Left lobe of liver (tissue), 2 donors: ENCODE measurements at places on chromosomes 1 and 21.

DNA sequence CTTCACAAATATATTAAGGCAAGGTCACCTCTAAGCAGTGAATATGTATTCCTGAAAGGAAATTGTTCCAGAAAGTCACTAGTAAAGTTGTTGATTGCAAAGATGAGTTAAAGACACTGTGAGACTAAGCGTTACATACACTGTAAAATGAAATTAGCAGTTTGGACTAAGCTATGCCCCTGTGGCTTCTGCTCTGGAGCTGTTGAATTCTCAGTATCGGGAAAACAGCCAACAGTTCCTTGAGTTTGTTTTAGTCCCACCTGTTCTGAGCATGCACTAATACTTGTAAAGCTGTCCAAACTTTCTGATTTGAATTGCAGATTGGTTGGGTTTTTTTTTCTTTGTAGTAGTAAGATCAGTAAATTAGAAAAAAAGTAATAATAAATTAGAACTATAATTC, 21.0 kb downstream of the ANGPTL1 start:
- DNase-seq, result no peak

GRCh38 chr1:151763990-151764389, 694 bp upstream of the MRPL9 start:
- no peak for DNase-seq

DNA sequence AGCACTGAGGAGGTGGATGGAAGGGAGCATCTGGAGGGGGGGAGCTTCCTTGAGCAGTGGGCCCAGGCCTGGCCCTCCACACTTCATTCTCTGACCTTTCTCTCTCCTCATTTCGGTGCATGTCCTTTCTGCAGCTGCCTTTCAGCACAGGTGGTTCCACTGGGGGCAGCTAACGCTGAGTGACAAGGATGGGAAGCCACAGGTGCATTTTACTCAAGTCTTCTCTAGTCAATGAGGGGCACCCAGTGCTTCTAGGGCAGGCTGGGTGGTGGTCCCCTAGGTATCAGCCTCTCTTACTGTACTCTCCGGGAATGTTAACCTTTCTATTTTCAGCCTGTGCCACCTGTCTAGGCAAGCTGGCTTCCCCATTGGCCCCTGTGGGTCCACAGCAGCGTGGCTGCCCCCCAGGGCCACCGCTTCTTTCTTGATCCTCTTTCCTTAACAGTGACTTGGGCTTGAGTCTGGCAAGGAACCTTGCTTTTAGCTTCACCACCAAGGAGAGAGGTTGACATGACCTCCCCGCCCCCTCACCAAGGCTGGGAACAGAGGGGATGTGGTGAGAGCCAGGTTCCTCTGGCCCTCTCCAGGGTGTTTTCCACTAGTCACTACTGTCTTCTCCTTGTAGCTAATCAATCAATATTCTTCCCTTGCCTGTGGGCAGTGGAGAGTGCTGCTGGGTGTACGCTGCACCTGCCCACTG, 43.2 kb downstream of the YARS1 start:
- no peak for DNase-seq

- no peak for DNase-seq
Observed at GRCh38 chr1:177287270-177287669, 116.5 kb downstream of the BRINP2 start.

DNA sequence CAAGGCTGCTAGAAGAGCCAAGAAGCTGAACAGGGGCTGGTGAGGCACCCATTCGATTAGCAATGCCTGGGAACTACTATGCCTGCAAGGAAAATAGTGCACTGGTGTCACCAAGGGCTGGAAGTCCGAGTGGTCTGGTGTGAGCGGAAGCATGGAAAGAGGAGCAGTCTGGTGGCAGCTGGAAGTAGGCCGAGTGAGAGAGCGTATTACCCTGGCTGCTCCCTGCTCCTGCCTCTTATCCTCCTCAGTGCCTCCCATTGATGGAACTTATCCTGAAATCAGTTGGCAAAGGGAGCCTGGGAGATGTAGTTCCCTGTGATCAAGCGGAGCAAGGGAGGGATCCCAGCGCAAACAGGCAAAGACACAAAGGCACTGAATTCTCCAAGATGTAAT, 9.6 kb downstream of the SMAP2 start:
- peak; percentile 75 for DNase-seq

GRCh38 chr1:19921310-19921709, 2.1 kb downstream of the PLA2G2E start:
- DNase-seq, result no peak

GRCh38 chr1:103416681-103417286, 108.7 kb upstream of the RNPC3 start:
- no peak for DNase-seq

- peak; percentile 61 for DNase-seq
Observed at GRCh38 chr1:8217011-8217711, 100.8 kb upstream of the SLC45A1 start.

DNA sequence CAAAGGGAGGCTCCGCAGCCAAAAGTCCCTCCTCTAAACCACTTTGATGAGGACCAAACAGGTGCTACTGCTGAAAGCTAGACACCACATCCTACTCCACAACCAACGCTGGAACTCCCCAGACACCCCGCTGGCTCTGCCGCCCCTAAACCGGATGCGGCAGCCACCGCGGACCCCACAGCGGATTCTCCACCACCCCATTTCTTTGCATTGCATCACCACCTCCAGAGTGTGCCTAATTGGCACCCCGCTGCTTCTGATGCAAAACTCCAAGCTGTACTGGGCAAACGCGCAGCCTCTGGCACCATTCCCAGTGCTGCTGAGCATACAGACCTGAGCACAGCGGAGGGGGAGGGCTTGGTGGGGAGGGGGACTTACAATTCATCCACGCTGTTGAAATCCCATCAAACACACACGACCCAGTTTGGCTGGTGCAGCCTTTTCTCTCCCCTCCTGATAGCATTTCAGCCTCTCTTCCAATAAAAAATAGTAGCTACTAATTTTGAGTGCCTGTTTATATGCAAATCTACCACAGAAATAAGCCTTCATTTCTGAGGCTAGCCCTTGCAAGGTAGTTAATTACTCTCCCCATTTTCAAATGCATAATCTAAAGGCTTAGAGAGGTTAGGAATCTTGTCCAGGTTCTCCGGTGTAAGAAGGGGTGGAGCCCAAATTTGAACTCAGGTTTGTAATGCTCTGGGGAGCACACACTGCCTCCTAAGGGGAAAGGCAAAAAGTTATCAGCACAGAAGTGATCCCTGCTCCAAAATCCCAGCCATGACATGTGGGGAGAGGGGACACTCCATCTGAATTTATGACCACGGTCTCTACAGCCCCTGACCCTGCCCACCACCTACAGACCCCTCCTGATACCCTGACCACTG, 12.2 kb upstream of the RGS16 start:
- peak; percentile 85 for DNase-seq

DNA sequence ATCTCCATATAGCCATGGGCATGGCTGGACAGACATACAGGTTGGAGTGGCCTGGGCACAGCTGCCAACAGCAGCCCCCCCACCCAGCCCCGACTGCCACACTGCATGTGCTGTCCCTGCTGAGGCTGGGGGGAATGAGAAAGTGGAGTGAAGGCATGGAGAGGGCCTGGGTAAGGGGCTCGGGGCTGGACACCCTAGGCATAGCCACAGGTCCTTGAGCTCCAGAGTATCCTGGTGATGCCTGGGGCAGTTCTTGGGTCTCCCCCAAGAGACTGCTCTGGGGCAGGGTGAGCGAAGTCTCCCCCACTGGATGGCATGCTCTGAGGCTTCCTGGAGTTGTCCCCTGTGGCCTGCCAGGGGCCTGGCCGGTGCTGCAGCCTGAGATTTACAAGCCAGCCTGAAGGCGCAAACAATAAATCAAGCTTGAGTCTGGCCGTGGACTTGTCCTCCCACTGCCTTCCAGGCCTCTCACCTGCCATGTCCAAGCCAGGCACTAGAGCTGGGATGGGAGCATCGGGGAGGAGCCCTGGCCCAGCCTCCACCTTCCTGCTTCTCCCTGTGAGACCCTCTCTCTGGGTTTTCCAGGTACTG, 53.6 kb downstream of the FOXO6 start:
- no peak for DNase-seq

GRCh38 chr1:102588536-102588935, 519.8 kb downstream of the COL11A1 start:
- no peak for DNase-seq

- no peak for DNase-seq
Observed at GRCh38 chr1:43564551-43565348, 34.1 kb downstream of the PTPRF start.

DNA sequence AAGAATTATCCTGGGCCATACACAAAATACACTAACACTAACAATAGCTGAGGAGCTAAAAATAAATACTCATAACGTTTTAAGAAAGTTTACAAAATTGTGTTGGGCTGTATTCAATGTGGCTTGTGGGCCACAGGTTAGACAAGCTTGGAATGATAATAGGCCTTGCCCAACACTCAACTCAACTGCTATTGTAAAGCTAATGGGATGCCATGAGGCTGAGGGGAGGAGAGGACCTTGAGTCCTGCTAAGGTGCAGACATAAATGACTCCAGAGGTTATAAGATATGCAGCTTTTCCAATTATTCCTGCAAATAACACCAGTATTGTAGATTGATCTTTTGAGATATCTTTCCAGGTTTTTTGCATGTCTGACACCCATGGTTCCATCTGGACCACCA, 97.0 kb downstream of the FCRL5 start:
- no peak for DNase-seq

DNA sequence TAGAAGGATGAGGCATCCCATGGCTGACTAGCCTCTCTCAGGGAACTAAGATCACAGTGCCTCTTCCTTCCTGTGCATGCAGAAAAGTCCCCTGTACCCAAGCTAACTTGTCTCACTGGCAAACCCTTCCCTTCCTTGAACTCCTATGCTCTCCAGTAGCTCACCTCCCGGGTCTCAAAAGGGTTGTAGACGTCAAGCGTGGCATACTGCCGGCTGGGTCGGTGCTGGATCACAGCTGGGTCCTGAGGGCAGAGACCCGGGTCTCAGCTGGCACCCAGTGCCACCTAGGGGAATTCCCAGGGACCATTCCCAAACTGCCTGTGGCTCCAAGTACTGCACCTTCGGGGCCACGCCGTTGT, 688 bp downstream of the SCAMP3 start:
- no peak for DNase-seq

GRCh38 chr1:156684227-156684782, 7.1 kb upstream of the NES start:
- no peak for DNase-seq

GRCh38 chr1:160544647-160545046, 21.6 kb upstream of the SLAMF6 start:
- DNase-seq, result no peak

- no peak for DNase-seq
Observed at GRCh38 chr1:151156515-151156819, at the start of gene TNFAIP8L2. TNFAIP8L2 (plus strand) TSS chr1:151156649; CDS start chr1:151158698, 2,049 bp downstream.
